Ascending aorta (tissue), 2 donors: ENCODE measurements at places on chromosomes 13 and 19. TPM values are rescaled to one million over a fixed set of nuclear protein-coding genes. Genes with fewer than 3 reads are reported as not detected.

- no peak overlapping the region for H3K27ac ChIP-seq
- H3K27me3 ChIP-seq, result no peaks in the 10 kb centered on the region
- no peaks in the 10 kb centered on the region for H3K4me1 ChIP-seq
- no peak for DNase-seq
- no peak overlapping the region for H3K4me3 ChIP-seq
Observed at GRCh38 chr13:40682449-40683240, 16.2 kb upstream of the FOXO1 start.

DNA sequence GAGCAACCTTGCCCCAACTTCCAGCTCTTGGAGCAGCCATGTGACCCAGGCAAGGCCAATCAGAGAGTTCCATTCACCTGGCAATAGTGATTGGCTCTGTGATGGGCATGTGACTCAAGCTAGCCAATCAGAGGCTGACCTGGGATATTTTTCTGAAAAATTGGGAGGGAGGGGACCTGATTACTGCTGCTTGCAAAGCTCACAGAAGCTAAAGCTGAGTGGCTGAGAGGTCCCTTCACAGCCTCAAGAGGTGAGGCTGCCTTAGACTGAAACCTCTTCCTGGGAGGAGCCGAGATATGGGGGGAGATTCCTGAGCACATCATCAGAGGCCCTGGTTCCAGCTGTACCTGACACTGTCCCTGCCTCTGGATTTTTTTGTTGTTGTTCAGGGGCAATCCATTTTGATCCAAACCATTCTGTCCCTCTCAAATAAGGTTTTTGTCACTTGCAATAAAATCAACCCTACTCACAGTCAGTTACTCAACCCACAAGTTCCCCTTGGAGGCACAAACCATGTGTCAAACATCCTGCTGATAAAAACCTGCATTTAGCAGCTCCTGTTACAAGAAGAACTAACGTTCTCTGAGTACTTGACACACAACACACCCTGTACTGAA lies 4.8 kb downstream of the CIB3 start:
- no peaks in the 10 kb centered on the region for H3K27me3 ChIP-seq
- no peaks in the 10 kb centered on the region for H3K4me1 ChIP-seq
- no peak overlapping the region for H3K4me3 ChIP-seq
- no peaks in the 10 kb centered on the region for H3K36me3 ChIP-seq
- no peak for DNase-seq

DNA sequence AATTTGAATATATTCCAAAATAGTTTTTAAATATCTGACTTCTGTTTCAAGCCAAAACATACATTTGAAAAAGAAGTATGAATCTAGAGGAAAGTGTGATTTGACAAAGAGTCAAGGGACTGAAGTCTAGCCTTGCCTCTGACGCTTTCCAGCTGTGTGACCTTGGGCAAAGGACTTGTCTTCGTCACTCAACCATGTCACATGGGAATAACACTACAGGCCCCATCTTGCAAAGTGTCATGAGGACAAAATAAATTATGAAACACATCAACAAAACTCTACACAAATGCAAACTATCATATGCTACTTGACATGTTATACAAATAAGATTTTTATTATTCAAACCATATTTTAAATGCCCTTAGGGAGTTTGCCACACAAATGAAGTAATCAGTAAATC lies 73.0 kb downstream of the CYSLTR2 start:
- DNase-seq, result no peak
- H3K36me3 ChIP-seq, result no peaks in the 10 kb centered on the region
- H3K27ac ChIP-seq, result no peak overlapping the region
- no peaks in the 10 kb centered on the region for H3K4me1 ChIP-seq
- H3K4me3 ChIP-seq, result no peak overlapping the region

DNA sequence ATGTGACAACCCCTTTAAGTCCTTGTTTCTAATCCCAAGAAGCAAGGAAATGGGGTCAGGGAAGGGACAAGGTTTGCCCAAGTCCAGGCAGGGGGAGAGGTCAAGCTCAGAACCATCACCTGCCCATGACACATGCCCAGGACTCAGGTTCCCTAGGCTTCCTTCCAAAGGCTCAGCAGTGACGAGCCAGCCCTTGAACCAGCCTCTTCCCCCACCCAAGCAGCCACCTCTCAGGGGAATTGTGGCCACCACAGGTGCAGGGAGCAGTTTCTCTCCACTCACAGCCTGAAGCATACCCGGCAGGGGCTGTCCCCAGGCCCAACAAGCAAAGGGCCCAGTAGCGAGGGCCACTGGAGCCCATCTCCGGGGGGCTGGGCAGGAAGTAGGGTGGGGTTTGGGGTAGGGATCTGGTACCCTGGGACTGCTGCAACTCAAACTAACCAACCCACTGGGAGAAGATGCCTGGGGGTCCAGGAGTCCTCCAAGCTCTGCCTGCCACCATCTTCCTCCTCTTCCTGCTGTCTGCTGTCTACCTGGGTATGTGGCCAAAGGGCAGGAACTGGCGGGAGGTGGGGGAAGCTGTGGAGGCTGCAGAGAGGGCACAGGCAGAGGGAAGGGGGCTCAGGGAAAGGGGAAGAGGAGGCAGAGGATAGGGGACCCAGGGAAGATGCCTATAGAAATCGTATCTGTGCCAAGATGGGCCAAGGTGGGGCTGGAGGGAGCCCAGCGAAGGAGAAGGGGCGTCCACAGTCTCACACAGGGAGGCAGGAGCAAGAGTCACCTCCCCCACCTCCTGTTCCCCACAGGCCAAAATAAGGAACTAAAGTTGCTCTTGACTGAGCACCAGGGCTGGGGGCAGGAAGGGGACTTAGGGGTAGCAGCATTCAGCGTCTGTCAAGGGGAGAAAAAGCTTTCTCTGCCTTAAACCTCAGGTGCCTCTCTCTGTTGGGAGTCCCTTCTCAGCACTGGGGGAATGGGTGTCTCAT lies at the start of gene CD79A:
Gene CD79A, plus strand, starts transcription at position 433 of the 986 bp plus-strand sequence. Its CDS starts 26 bp downstream, at position 459.
- peaks cover 2% of the 10 kb centered on the region for H3K36me3 ChIP-seq
- H3K27ac ChIP-seq, result no peak within 1 kb of the TSS
- no peaks in the 10 kb centered on the region for H3K4me1 ChIP-seq
- no peak for DNase-seq
- H3K27me3 ChIP-seq, result no peaks in the 10 kb centered on the region
- H3K4me3 ChIP-seq, result no peak within 1 kb of the TSS

DNA sequence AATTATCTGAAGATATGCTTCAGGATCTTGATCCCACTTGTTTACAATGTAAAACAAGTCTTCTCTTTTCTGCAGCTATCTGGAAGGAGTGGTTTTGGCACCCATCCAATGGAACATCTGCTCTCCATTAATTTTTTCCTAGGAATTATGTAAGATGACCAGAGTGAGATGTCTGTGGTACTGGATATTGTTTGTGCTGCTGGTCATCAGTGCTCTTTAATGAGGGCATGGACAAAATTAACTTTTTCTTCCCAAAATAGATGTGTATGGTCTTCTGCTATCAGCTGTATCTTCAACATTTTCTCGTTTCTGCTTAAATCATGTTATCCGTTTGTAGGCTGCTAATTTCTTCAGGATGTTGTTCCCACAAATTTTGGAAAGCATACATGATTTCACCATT lies 415.4 kb upstream of the KLHL1 start:
- no peaks in the 10 kb centered on the region for H3K4me1 ChIP-seq
- no peak overlapping the region for H3K27ac ChIP-seq
- no peaks in the 10 kb centered on the region for H3K36me3 ChIP-seq
- H3K27me3 ChIP-seq, result no peaks in the 10 kb centered on the region
- no peak overlapping the region for H3K4me3 ChIP-seq

DNA sequence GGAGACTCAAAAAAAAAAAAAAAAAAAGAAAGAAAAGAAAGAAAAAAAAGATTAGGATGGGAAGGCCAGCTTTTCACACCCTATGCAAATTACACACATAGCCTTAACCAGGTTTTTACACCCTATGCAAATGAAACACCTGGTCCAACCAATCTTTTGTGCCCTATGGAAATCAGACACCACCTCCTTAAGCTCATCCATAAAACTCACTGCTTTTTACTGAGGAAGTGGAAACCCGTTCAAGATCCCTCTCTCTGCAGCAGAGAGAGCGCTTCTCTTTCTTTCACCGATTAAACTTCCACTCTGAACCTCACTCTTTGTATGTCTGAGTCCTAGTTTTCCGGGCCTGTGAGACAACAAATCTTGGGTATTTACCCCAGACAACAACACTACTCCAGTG lies 25.3 kb upstream of the HOMER3 start:
- H3K27me3 ChIP-seq, result no peaks in the 10 kb centered on the region
- no peak for DNase-seq
- no peaks in the 10 kb centered on the region for H3K36me3 ChIP-seq
- no peak overlapping the region for H3K4me3 ChIP-seq
- peaks cover 3% of the 10 kb centered on the region for H3K4me1 ChIP-seq
- peak overlapping the region; percentile 54 for H3K27ac ChIP-seq

GRCh38 chr19:46962030-46962570 lies 57.5 kb upstream of the NPAS1 start:
- no peak for DNase-seq
- H3K27ac ChIP-seq, result no peak overlapping the region
- H3K27me3 ChIP-seq, result no peaks in the 10 kb centered on the region

GRCh38 chr13:104170980-104171555 lies 1104.9 kb upstream of the SLC10A2 start:
- H3K36me3 ChIP-seq, result no peaks in the 10 kb centered on the region
- H3K4me1 ChIP-seq, result no peaks in the 10 kb centered on the region
- no peaks in the 10 kb centered on the region for H3K27me3 ChIP-seq
- H3K4me3 ChIP-seq, result no peak overlapping the region
- H3K27ac ChIP-seq, result no peak overlapping the region

GRCh38 chr19:17590866-17591265 lies 35.4 kb downstream of the COLGALT1 start:
- no peaks in the 10 kb centered on the region for H3K27me3 ChIP-seq
- no peak overlapping the region for H3K4me3 ChIP-seq
- no peaks in the 10 kb centered on the region for H3K36me3 ChIP-seq
- H3K4me1 ChIP-seq, result no peaks in the 10 kb centered on the region

DNA sequence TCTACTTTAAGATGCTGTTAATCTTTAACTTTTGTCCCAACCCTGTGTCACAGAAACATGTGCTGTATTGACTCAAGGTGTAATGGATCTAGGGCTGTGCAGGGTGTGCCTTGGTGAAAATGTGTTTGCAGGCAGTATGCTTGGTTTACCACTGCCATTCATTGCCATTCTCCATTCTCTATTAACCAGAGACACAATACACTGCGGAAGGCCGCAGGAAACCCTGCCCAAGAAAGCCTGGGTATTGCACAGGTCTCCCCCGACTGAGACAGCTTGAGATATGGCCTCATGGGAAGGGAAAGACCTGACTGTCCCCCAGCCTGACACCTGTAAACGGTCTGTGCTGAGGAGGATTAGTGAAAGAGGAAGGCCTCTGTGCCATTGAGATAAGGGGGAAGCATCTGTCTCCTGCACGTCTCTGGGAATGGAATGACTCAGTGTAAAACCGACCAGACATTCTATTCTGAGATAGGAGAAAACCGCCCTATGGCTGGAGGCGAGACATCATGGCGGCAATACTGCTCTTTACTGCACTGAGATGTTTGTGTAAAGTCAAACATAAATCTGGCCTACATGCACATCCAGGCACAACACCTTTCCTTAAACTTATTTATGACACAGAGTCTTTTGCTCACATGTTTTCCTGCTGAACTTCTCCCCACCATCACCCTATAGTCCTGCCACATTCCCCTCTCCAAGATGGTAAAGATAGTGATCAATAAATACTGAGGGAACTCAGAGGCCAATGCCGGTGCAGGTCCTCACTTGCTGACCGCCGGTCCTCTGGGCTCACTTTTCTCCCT lies 13.1 kb upstream of the ZNF888 start:
- H3K27me3 ChIP-seq, result no peaks in the 10 kb centered on the region
- H3K4me3 ChIP-seq, result no peak overlapping the region
- no peak for DNase-seq
- H3K36me3 ChIP-seq, result peaks cover 5% of the 10 kb centered on the region
- H3K27ac ChIP-seq, result no peak overlapping the region
- no peaks in the 10 kb centered on the region for H3K4me1 ChIP-seq

DNA sequence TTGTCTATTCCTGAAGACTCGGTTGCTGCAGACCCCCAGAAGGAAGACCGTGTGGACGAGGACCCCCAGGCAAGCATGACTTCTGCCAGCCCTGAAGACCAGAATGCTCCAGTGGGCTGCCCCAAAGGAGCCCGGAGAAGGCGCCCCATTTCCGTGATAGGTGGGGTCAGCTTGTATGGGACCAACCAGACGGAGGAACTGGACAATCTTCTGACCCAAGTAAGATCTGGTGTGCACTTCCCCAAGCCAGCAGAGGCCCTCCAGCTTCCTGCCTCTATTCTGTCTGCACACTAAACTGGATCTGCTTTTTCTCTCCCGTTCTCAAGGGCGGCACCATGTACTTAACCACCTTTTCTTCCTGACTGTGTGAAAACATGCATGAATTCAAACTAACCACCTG lies 59.8 kb upstream of the C1QTNF9 start:
- no peaks in the 10 kb centered on the region for H3K27me3 ChIP-seq
- H3K27ac ChIP-seq, result no peak overlapping the region
- no peaks in the 10 kb centered on the region for H3K36me3 ChIP-seq
- H3K4me1 ChIP-seq, result no peaks in the 10 kb centered on the region
- DNase-seq, result no peak

The ZNF829 gene
- 1.2 TPM for total RNA-seq

The SMIM17 gene
- total RNA-seq, result not detected

- no peaks in the 10 kb centered on the region for H3K27me3 ChIP-seq
- H3K4me1 ChIP-seq, result no peaks in the 10 kb centered on the region
- peaks cover 32% of the 10 kb centered on the region for H3K36me3 ChIP-seq
- no peak for DNase-seq
Observed at GRCh38 chr19:58067240-58067912, 8.3 kb downstream of the ZNF135 start.

The ALOX5AP gene
- 5.7 TPM for total RNA-seq

The ZNF560 gene
- total RNA-seq, result not detected

The KLHL1 gene
- total RNA-seq, result not detected

DNA sequence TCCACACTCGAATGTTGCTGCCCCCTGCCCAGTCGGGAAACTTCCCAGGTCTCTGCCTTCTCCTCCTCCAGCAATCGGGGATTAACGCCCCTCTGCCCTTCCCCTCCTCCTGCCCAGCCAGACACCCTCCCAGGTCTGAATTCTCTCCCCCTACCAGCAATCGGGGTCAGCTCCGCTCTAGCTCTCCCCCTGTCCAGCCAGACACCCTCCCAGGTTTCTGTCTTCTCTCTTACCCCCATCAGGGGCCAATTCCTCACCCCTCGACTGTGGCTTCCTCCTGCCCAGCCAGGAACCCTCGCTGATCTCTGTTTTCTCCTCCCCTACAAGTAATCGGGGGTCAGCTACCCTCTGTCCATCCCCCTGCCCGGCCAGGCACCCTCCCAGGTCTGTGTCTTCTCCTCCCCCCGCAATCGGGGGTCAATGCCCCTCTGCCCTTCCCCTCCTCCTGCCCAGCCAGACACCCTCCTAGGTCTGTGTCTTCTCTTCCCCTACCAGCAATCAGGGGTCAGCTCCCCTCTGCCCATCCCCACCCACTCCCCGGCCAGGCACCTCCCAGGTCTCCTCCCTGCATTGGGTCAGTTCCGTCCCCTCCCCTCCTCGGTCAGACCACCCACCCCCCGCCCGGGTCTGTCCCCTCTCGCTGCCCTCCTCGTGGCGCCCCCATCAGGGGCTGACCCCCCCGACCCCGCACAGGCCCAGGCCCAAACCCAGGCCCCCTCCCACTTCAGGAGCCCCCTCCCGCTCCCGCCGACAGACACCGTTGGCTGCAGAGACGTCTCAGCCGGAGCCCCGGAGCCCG lies 668 bp downstream of the ZFR2 start:
- H3K36me3 ChIP-seq, result no peaks in the 10 kb centered on the region
- H3K4me1 ChIP-seq, result no peaks in the 10 kb centered on the region
- peaks cover 18% of the 10 kb centered on the region for H3K27me3 ChIP-seq
- DNase-seq, result no peak
